ENCODE measurements at places on chromosomes 4 and X. TPM values are rescaled to one million over a fixed set of nuclear protein-coding genes. Genes with fewer than 3 reads are reported as not detected.

ZNF280C gene
- total RNA-seq = 5.1 TPM

POLR2B gene
- 109 TPM for total RNA-seq

SLC26A1 gene
- not detected for total RNA-seq

RIBC1 gene
- total RNA-seq = 1.3 TPM

SSX1 gene
- total RNA-seq = not detected

USP17L15 gene
- total RNA-seq = not detected

PABPC4L gene
- total RNA-seq = not detected

PRSS12 gene
- total RNA-seq = not detected

PSAPL1 gene
- not detected for total RNA-seq

BCLAF3 gene
- 8.4 TPM for total RNA-seq

TMSB15C gene
- 1.9 TPM for total RNA-seq

CITED1 gene
- total RNA-seq = not detected

EDNRA gene
- not detected for total RNA-seq

STK26 gene
- 49.8 TPM for total RNA-seq

DSPP gene
- total RNA-seq = not detected

CT47B1 gene
- total RNA-seq = not detected

PPP1R2C gene
- total RNA-seq = not detected

CXorf49B gene
- not detected for total RNA-seq

GAGE12G gene
- total RNA-seq = not detected

PLS3 gene
- 0.13 TPM for total RNA-seq

RTL9 gene
- total RNA-seq = not detected

DCHS2 gene
- not detected for total RNA-seq

GLRA3 gene
- total RNA-seq = not detected

GABRB1 gene
- not detected for total RNA-seq

CCDC149 gene
- total RNA-seq = not detected

RNF175 gene
- not detected for total RNA-seq

IL21 gene
- total RNA-seq = 3.1 TPM

PNCK gene
- 0.60 TPM for total RNA-seq

CT55 gene
- not detected for total RNA-seq

SCML2 gene
- 2.5 TPM for total RNA-seq

FOXP3 gene
- 18.4 TPM for total RNA-seq

EREG gene
- not detected for total RNA-seq

PPP4R3C gene
- not detected for total RNA-seq

SHROOM4 gene
- not detected for total RNA-seq

CNGA1 gene
- not detected for total RNA-seq

N4BP2 gene
- 22.5 TPM for total RNA-seq

CXXC4 gene
- not detected for total RNA-seq

ETDA gene
- not detected for total RNA-seq

CSAG1 gene
- not detected for total RNA-seq

ASB9 gene
- total RNA-seq = 1.1 TPM

NUDT9 gene
- total RNA-seq = 7.4 TPM

MUC7 gene
- not detected for total RNA-seq

TMEM150C gene
- total RNA-seq = not detected

HSFX2 gene
- not detected for total RNA-seq

FRG2 gene
- not detected for total RNA-seq

DCX gene
- total RNA-seq = not detected
